Stimulated activated CD4-positive, alpha-beta T cell treated with anti-CD3 and anti-CD28 coated beads, Interleukin-1b, Interleukin-23, amount 100 ng/mL, for 1 hour (primary cell): ENCODE measurements at places on chromosomes 11 and 22.

GRCh38 chr11:40647295-40647694, 812.2 kb downstream of the LRRC4C start:
- DNase-seq: no peak

- DNase-seq: no peak
Observed at GRCh38 chr22:24466716-24467328, 28.3 kb upstream of the UPB1 start.

DNA sequence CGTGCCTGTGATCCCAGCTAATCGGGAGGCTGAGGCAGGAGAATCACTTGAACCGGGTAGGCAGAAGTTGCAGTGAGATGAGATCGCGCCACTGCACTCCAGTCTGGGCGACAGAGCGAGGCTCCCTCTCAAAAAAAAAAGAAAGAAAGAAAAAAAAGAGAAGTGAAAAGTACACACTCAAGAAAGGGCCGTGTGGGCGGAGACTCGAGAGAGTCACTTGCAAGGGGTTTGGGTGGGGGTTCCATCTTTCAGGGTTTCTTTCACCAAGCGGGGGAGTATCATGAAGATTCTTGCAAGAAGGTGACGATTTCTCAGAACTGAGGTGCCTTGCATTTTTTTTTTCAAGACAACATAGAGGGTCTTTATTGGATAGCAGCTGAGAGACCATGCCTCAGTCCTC, 4.0 kb upstream of the IFITM5 start:
- no peak for DNase-seq

DNA sequence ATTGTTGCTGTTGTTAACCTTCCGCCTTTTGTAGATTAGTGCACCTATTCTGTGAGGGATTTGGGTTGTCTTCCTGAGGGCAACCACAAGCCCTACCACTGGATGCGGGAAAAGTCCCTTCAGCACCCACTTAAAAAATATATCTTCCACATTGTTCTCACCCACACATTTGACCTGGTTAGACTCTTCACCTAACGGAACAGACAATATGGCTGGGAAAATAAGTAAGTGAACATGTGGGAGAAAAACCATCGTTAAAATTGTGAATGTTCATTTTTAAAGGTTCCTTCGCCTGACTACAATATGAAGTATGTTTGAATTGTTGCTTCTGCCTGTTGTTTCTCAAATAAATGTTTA, 72.0 kb upstream of the MPEG1 start:
- no peak for DNase-seq

DNA sequence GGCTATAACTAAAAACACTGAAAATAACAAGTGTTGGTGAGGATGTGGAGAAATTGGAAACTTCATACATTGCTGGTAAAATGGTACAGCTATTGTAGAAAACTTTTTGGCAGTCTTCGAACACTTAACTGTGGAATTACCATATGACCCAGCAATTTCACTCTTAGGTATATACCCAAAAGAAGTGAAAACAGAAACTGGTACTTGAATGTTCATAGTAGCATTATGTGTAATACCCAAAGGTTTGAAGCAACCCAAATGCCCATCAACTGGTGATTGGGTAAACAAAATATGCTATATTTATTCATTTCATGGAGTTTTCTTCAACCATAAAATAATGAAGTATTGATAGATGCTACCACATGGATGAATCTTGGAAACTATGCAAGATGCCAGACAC, 40.8 kb upstream of the FTH1 start:
- no peak for DNase-seq

- DNase-seq: no peak
Observed at GRCh38 chr11:107711861-107712755, at the start of gene SLN. Gene SLN (minus strand): TSS chr11:107712056.

DNA sequence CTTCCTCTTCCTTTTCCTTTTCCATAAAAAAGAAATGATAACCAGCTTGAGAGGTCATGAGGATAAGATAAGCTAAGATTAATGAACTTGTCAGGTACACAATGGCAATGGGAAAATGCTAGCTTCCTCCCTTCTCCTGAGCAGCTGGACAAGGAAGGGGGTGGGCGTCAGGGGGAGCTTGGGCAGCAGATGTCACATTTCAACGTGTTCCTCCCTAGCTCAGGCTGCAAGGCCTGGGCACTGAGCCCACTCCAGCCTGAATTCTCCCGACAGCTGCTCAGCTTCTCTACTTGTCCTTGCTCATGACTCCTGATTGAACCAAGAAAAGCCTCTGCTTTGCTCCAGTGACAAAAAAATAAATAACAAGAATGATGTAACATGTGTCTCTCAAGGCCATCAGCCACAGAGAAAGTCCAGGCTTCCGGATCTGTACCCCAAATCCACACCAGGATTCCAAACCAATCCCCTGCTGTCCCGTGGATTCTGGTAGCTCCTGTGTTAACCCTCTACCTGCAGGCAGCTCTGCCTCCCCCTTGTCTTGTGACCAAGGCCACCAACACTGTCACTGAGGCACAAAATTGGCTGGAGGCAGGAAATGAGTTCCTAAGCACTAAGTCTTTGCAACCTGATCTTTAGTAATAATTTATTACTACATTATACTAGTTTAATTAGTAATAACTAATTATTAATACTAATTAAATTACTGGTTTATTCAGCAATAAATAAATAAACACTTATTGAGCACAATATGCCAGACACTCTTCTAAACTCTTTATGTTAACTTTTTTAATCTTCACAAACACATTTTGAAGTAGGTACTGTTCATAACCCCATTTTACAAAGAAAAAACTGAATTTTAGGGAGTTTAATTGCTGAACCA, 146.5 kb downstream of the CCDC34 start:
- no peak for DNase-seq

- no peak for DNase-seq
Observed at GRCh38 chr11:128575961-128576350, 11.4 kb downstream of the ETS1 start.

GRCh38 chr22:37019309-37020191, at the start of the genes MPST and TST:
Gene MPST (plus strand): TSS chr22:37019742. CDS start chr22:37019837, 95 bp downstream.
Gene TST (minus strand): TSS chr22:37019447. CDS start chr22:37018732, 715 bp downstream.
- no peak for DNase-seq

- no peak for DNase-seq
Observed at GRCh38 chr22:50325444-50326224, 1.2 kb downstream of the DENND6B start.

- no peak for DNase-seq
Observed at GRCh38 chr11:9042488-9042887, 38.7 kb upstream of the NRIP3 start.

GRCh38 chr22:48239461-48240147, 1477.2 kb downstream of the TBC1D22A start:
- no peak for DNase-seq

GRCh38 chr11:118476676-118477075, 40.4 kb downstream of the KMT2A start:
- DNase-seq: no peak

- DNase-seq: no peak
Observed at GRCh38 chr11:85826116-85826855, 15.3 kb upstream of the SYTL2 start.

DNA sequence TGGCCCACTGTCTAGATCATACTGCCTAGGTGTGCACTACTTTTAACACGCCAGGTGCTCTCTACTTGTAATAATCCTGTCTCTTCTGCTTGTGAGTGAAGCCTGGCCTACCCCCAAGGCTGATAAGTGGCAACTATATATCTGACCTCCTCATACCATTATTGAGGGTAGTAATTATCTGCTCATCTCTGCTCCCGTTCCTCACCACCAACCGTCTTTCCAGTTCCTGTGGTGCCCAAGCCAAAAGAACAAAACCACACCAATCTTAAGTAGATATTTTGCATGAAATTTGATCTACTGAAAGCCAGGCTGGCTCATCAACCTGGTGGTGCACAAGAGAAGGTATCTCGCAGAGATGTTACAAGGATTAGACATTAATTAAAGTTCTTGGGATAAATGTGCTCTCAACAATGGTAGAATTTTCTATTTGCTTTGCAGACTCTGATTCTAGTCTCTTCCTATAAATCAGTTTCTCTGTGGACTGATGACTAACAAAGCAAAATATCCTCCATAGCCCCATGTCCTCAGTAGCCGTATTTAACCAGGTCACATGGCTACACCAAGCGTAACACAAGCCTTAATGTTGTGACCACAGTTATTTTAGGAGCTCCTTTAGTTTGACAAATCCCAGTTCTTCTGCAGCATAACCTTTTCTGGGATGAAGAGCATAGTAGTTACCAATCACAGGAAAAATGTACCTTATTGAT, 267.2 kb downstream of the NTM start:
- no peak for DNase-seq

- DNase-seq: no peak
Observed at GRCh38 chr11:104370478-104370877, 206.5 kb upstream of the PDGFD start.

GRCh38 chr22:33476716-33477115, 418.5 kb upstream of the SYN3 start:
- no peak for DNase-seq

DNA sequence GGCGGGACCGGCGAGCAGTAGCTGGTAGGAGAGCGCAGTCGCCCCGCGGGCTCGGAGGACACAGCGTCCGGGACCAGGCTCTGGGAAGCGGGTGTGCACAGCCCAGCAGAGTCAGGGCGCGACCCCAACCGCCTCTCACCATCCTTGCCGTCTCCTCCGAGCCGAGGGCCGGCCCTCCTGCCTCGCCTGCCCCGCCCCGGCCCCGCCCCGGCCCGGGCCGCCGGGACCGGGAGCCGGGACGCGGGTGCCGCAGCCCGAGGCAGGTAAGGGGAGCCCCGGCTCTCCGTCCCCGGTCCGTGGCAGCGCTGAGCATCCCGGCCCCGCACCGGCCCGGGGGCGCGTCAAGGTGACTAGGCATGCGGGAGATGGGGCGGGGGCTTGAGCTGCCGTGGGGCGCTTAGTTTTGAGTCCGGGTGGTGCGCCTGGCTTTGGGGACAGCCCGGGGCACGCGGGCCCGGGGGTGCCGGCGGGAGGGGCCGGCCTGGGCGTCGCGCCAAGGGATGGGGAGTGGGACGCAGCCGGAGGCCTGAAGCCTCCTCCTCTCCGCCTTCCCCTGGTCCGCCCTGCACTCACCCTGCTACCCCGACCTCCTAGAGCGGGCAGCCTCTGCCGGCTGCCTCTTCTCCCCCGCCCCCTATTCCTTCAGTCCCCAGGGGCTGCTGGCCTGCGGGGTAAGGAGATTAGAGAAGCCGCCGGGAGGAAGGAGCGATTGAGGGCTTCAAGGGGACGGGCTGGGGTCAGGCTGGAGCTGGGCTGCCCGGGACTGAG, at the start of gene ABCG4:
Gene ABCG4, plus strand, starts transcription at position 35 of the 768 bp plus-strand sequence. CDS start 914 bp downstream, outside the sequence.
- no peak for DNase-seq

- DNase-seq: no peak
Observed at GRCh38 chr11:117185736-117186430, 7.3 kb downstream of the SIDT2 start.

DNA sequence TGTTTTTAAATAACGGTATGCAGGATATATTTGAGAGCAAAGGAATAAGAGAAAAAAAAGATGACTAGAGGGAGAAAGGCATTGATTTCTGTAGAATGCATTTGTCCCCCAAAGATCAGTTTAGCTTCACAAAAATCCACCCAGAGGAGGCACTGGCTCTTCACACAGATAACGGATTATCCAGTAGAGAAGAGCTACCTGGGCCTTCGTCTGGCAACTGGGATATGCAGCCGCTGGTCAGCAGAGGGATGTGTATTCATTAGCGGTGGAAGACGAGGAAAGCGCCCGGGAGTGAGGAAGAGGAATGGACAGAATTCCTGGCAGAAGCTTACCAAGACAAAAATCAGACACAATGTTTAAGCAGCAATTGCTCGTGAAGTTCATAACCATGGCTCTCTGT, 5.6 kb upstream of the WT1 start:
- DNase-seq: no peak

DNA sequence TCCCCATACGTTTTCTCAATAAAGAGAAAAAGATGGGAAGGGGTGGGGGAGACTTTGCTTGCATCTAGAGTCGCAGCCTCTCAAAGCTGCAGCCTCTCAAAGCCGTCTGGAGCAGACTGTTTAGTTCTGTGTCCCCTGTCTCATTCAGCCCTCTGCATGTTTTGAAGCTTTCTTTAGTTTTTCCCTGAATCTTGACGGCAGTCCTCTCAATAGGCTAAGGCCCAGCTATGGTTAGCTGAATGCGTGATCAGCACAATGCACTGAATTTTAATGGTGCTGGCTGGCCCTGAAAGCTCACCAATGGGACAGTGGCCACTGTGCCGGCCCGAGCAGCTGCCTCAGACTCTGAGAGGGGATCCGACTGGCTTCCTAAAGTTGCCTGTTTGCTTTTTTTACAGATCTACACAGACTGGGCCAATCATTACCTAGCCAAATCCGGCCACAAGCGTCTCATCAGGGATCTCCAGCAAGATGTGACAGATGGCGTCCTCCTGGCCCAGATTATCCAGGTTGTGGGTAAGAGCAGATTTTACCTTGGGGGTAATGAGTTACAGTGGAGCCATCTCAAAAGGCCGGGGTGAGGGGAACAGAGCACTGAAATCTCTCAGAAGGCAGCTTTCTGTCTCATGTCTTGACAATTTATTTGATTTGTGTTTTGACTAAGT, 119.6 kb downstream of the NAV2 start:
- no peak for DNase-seq

- no peak for DNase-seq
Observed at GRCh38 chr11:112211536-112211935, 14.7 kb upstream of the PTS start.

- no peak for DNase-seq
Observed at GRCh38 chr11:16148301-16148931, 207.9 kb downstream of the SOX6 start.

- DNase-seq: no peak
Observed at GRCh38 chr11:125071846-125072217, 8.7 kb downstream of the SLC37A2 start.

- DNase-seq: no peak
Observed at GRCh38 chr11:93169950-93170561, 27.7 kb downstream of the SLC36A4 start.

DNA sequence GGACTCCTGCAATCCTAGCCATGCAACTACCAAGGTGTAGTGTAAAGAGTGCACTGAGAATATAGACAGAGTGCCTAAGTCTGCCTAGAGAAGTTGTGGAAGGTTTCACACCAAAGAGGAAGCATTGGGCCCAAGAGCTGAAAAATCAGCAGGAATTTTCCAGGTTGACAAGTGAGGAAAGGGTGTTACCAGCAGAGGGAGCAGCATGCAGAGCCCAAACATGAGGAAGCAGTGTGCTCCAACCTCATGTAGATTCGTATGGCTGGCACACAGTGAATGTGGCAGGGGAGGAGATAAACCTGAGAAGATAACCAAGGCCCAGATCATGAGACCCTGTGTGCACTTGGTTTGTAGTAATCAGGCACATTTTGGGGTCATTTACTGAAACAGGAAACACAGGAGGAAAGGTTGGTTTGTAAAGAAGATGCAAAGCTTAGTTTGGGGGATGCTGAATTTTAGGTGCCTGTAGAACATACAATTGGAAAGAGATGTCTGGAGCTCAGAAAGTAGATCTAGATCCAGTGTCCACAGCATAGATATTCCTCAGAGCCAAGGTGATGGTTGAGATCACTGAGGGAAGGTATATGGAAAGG, 1.7 kb downstream of the HPX start:
- no peak for DNase-seq

- no peak for DNase-seq
Observed at GRCh38 chr22:30780026-30780425, 85.4 kb downstream of the OSBP2 start.

DNA sequence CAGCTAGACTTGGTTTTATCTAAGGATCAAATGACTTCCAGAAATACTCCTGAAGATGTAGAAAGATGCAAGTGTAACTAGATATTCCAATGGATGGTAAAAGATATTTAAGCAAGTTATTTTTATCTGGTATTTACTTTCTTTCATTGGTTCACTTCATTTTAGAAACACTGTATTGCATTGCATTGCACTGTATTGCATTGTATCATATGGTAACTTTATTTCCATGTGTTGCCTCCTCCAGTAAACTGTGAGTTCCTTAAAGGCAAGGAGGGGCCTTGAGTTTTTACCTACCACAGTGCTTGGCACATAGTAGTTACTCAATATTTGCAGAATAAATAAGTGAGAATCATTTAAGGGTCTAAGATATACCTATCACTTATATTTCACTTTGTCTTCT, 31.8 kb upstream of the FLI1 start:
- no peak for DNase-seq
